Fibroblast of skin of left quadriceps (primary cell): ENCODE measurements at places on chromosomes 7 and 10.

DNA sequence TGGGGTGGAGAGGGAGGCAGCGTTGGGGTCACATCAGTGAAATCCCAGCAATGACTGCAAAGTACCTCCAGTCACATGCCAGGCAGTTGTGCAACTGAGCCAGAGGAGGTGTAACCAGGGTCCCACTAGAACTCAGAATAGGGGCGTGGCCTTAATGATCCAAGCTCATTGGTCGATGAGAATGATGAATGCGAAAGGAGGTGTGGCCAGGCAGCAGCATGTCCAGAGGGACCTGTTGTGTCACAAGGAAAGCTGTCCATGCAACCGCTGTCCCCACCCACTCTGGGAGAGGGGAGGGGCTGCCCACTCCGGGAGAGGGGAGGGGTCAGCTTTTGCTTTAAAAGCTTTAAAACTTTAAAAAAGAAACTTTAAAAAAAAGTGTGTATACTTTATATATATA lies 25.3 kb upstream of the MTPAP start:
- no peak for DNase-seq

- DNase-seq, result no peak
Measured at GRCh38 chr10:75926763-75927162, 495.3 kb downstream of the LRMDA start.

DNA sequence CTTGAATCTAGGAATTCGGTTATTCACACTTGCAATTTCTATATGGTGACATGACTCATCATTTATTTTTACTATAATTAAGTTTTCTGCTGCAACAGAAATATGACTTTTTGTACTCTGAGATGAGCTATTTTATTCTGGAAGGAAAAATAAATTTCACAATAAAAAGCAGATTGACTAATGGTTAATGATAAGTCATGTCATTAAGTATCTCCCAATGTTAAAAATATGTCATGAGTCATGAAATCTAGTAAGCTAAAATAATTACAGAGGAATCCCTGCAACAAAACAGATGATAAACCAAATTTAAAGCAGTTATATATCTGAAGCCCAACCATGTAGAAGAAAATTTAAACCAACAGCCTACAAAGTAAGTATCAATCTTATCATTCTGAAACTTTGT lies 149.2 kb downstream of the CACNA2D1 start:
- DNase-seq, result peak; percentile 66

GRCh38 chr7:94307399-94308048 lies 87.2 kb upstream of the COL1A2 start:
- DNase-seq, result no peak

DNA sequence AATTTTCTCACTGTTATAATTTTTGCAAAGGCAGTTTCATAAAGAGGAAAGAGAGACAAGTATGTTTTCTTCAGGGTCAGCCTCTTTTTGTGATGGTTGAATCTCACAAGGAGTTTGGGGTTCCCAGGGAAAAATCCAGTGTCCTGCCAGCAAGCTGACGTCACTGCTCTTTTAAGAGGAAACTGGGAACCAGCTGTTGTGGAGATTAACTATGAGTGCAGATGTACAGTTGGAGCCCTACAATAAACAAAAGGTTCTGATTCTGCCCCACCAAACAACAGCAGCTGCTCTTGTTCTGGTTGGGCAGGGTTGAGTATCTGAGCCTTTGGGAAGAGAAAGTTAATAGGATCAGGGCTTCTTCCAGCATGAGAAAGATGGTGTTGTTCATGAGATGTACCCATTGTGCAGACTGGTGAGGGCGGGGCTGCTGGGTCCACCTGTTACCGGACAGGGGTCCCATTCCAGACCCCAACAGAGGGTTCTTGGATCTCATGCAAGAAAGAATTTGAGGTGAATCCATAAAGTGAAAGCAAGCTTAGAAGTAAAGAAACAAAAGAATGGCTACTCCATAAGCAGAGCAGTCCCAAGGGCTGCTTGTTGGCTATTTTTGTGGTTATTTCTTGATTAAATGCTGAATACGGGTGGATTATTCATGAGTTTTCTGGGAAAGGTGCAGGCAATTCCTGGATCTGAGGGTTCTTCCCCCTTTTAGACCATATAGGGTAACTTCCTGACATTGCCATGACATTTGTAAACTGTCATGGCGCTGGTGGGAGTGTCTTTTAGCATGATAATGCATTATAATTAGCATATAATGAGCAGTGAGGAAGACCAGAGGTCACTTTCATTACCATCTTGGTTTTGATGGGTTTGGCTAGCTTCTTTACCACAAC lies 12.5 kb downstream of the PRF1 start:
- peak; percentile 5 for DNase-seq

- DNase-seq, result no peak
Measured at GRCh38 chr10:124025660-124026588, 67.5 kb downstream of the CHST15 start.

- no peak for DNase-seq
Measured at GRCh38 chr7:84162125-84162524, 32.5 kb downstream of the SEMA3A start.

GRCh38 chr10:36187380-36188079 lies 545.4 kb upstream of the FZD8 start:
- DNase-seq, result no peak

- DNase-seq, result no peak
Measured at GRCh38 chr7:12494687-12495024, 75.9 kb upstream of the SCIN start.

- no peak for DNase-seq
Measured at GRCh38 chr7:36602934-36603887, 121.1 kb downstream of the AOAH start.

GRCh38 chr7:139718859-139719258 lies 58.9 kb downstream of the HIPK2 start:
- DNase-seq, result no peak

DNA sequence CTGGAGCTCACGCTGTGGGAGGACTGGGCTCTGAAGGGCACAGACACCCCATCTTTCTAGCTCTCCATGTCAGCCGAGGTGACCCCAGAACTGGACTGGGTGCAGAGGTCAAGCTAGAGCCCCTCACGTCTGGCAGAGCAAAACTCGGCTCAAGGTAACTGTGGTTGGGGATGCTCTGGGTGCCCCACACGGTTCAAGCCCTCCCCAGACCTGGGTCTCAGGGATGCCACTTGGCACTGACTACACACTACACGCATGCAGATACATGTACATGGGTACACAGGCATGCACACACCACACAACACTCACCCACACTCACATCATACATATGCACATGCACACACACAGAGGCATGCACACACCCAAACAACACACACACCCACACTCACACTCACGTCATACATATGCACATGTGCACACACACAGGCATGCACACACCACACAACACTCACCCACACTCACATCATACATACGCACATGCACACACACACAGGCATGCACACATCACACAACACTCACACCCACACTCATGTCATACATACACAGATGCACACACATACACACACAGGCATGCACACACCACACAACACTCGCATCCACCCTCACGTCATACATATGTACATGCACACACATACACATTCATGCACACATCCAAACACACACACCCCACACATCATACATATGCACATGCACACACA lies 219.3 kb downstream of the DNAJB6 start:
- DNase-seq, result no peak

- DNase-seq, result no peak
Measured at GRCh38 chr10:34520084-34520483, 295.0 kb downstream of the PARD3 start.

GRCh38 chr7:28808796-28809533 lies 149.2 kb downstream of the TRIL start:
- DNase-seq, result no peak

- no peak for DNase-seq
Measured at GRCh38 chr7:92547579-92547978, 19.0 kb downstream of the RBM48 start.

GRCh38 chr7:79410345-79410744 lies 43.1 kb downstream of the MAGI2 start:
- DNase-seq, result no peak

DNA sequence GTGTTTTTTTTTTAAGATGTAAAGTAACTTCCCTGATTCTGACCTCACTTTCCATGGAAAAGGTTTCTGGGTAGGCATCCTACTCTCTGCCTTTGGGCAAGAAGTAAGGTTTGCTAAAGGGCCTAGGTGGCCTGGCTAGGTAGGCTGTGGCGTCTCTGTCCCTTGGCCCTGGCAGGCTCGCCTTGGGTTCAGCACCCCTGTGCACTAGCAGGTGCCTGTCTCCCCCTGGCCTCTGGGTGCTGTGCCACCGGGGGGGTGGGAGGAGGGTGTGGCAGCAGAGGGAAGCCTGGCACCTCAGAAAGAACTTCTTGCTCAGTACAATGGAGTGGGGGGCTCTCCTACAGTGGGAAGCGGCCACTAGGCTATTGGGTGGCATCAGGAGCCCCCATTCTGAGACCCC lies 14.0 kb downstream of the TECPR1 start:
- no peak for DNase-seq

GRCh38 chr7:45229156-45229920 lies 71.7 kb downstream of the RAMP3 start:
- no peak for DNase-seq

DNA sequence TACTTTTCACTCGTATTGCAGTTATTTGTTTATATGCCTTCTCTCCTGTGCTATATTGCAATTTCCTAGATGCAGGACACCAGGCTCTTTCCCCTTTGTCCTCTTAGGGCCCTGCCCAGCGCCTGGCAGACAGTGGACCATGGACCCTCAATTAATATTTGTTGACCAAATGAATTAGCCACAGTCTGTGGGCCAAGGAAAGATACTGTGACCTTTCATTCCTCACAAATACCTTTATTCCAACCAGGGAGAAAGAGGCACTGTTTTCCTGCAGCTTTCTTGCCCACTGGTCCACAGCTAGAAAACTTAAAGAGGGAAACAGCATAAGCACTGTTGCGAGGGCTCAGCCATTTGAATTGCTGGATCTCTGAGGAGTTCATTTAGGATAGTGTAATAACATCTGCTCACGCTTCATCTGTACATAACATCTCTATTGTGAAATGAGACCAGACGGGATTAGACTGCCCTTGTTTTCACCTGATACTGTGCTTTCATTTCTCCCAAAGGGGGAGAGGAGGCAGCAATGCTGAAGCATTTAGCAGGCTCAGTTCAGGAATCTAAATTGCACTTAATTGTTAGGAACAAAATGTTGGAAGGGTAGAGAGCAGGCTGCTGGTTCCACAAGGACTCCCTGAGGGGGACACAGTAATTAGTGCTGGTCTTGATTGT lies 46.7 kb downstream of the TNS3 start:
- peak; percentile 50 for DNase-seq

- DNase-seq, result no peak
Measured at GRCh38 chr7:21480693-21481403, 53.0 kb downstream of the SP4 start.

DNA sequence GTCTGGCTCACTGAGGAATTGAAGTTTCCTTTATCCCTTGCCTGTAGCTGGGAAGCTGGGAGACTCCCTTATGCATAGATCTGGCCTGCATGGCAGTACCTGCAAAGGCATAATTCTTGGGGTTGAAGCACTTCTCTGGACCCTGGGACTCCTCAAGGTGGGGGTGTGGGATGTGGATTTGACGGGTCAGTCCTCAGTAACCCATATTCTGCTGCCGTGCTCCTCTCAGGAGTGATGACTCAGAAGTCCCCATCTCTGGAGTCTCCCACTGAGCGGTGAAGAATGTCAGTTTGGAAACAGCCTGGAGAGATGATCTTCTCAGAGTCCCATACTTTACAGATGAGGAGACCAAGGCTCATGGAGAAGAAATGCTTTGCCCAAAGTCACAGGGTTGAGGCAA lies 49.0 kb downstream of the SORCS3 start:
- no peak for DNase-seq

- no peak for DNase-seq
Measured at GRCh38 chr10:110355922-110356627, 51.4 kb upstream of the SMNDC1 start.

DNA sequence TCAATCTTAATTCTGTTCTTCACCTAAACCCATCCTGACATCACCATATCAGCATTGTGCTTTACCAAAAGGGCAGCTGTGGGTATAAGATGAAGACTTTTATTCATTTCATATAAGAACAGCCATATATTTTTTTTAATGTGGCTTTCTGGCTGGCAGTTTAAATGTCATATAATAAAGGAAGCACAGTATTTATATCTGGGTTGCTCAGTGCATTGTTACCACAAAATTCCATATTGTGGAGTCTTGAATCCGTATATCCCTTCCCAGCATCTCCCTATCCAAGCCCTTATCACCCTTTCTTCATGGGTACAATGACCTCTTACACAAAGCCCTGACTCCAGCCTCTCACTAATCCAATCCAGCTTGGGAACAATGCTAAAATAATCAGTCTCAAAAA lies 125.8 kb downstream of the RAPGEF5 start:
- DNase-seq, result no peak

GRCh38 chr7:101015626-101016025 lies 4.3 kb upstream of the MUC17 start:
- DNase-seq, result no peak

- no peak for DNase-seq
Measured at GRCh38 chr7:120180221-120180620, 92.8 kb upstream of the KCND2 start.

DNA sequence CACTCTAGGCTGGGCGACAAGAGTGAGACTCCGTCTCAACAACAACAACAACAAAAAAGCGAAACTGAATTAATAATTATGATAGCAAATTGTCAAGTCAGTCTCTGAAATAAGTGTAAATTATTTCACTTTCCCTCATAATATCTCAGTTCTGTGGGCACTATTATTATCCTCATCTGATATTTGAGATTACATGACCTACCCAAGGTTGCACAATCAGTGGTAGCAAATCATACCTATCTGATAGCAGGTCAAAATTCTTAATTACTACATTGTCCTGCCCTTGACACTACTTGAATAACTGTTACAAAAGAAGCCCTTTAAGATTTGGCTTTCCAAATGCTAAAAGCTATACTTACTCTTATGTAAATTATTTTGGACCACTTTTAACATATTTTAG lies 115.2 kb upstream of the GPR22 start:
- no peak for DNase-seq

- no peak for DNase-seq
Measured at GRCh38 chr7:106216923-106217542, 67.8 kb downstream of the NAMPT start.

DNA sequence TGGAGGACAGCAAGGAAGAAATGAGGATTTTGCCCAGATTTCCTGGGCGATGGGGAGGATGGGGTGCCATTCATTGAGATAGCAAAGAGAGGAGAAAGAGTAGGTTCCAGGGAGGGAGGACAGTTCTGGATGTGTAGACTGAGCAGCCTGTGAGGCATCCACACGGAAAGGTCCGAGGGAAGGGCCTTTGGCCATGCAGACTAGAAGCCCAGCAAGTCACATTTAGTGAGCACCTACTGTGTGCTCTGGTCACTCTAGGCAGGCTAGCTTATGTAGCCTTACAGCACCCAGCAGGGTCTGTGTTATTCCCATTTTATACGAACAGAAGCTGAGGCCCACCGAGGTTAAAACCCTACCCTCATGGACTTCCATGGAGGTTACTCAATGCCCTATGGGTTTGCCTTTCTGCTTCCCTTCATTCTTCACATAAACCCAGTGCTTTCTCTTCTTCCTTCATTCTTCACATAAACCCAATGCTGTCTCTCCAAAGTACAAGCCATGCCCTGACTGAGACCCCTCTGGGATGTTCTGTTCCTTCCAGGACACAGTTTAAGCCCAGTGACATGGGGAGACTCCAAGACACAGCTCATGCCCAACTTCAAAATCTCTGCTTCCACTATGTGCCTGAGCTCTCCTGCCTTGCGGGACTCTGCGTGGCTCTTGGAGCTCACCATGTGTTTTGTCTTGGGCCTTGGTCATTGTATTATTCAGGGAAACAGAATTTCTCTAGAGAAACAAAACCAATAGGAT lies 13.7 kb downstream of the IL2RA start:
- DNase-seq, result no peak
